ENCODE measurements at places on chromosomes 1 and 21.
A peak's percentile ranks its signal among the peaks of the same experiment; 100 is the strongest.

GRCh38 chr1:182476625-182477024 lies 26.7 kb downstream of the RGSL1 start:
- DNase-seq, result no peak

DNA sequence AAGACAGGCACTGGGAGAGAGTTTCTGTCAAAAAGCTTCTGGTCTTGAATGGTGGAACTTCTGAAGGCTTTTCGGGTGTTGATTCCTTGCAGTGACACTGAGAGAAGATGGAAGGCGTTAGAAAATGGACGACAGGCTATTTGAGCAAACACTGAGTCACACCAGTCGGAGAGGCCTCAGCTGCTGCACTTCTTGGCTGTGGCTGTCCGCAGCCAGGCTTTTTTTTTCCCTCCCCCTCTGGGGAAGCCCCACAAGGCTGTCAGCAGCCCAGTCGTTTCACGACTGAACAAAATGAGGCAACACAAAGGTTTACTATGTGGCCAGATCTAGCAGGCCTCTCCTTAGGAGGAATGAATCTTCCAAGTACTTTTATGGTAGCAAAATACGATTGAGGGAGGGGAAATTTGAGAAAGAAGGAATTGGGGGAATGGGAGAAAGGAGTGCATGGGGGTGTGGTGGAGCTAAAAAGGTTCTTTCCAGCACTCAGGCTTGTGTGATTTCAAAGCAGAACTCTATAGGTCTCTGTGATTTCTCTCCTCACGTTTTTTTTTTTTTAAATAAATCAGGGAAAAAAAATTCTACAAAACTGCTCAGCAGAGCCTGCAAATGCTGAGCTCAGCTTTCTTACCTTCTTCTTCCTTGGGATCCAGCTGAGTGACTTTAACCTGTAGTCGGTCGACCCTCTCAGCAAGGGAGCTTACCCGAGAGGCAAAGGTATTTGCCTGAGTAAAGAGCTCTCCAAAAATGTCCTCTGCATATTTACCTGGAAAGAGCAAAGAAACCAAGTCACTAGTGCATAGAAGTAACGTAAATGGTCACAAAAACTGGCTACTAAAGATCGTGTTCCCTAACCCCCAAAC lies 26.1 kb downstream of the GPR3 start:
- DNase-seq, result peak; percentile 85

GRCh38 chr1:244642526-244642925 lies 10.4 kb upstream of the DESI2 start:
- no peak for DNase-seq

DNA sequence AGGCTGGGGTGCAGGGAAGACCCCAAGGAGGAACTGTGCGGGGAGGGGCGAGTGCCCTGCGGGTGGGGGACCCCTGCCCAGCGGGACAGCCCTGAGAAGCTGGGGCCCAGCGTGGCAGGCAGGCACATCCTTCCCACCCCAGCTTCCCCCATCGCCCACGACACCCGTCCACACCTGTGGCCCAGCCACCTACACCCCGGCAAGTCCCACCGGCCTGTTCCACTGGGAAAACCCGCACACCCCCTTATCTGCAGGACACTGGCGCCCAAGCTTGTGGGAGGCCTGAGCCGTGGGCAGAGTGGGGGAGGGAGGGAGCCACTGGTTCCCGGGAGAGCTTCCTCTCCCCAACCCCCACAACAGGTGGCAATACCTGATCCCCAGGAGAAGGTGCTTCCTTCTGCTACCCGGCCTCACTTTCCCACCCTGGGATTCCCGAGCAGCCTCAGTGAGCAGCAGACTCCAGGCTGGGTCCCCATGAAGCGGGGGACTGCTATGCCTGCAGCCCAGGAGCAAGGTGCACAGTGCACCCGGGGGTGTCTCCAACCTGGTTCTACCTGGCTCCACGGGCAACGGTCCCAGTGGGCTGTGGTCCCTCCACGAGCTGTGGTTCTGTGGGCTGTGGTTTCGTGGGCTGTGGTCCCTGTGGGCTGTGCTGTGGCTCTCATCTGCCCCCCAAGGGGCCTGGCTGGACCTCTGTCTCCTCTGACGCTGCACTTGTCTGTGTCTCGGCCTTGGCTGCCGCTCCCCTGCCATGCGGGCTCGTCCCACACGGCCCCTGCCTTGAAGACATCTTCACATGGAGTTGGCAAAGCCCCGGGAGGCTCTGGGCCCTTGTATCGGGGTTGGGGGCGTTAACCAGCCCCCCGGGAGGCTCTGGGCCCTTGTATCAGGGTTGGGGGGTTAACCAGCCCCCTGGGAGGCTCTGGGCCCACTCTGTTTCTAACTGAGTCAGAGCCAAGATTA lies 37.8 kb upstream of the POFUT2 start:
- no peak for DNase-seq

- DNase-seq, result peak; percentile 6
These were observed 1677.1 kb downstream of the KCNT2 start for GRCh38 chr1:194931166-194931565.

DNA sequence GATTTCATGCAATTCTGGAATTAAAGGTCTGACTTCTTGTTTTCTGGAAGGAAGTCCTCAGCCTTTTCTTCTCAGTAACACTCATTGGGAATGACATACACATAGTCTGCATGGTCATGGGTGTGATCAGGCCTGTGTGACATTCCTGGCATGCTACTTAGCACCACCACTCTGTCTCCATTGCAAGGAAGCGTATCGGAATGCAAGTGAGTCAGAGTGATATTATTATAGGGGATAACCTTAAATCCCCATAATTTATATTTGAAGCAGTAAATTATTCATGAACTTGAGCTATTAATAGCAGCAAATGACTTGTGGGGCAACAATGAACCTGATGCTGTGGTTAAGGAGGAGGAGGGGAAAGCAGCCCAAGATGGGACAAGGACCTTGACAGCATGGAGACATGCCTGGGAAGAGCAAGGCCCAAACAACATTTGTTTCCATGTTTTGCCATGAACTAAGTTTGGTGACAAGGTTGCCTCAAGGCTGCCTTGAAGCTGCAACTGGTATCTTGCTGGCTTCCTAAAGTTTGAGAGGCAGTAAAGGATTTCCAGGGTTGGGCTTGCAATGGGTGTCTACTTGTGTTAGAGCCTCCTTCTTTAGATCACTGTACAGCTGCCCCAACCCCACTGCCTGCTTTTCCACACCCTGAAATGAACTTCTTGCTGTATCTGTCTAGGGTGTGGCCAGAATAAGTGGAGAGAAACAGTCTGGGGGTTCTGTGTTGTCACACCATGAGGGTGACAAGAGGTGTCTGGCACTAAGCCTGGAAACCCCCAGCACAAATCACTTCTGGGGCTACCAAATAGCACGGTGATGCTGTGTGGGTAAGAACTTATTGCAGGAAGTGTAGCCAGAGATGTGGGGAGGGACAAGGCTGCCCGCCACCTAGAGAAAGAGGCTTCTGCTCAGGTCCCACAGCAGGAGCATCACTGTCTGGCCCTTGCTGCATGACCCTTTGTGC lies 4.6 kb downstream of the MAB21L3 start:
- peak; percentile 43 for DNase-seq

DNA sequence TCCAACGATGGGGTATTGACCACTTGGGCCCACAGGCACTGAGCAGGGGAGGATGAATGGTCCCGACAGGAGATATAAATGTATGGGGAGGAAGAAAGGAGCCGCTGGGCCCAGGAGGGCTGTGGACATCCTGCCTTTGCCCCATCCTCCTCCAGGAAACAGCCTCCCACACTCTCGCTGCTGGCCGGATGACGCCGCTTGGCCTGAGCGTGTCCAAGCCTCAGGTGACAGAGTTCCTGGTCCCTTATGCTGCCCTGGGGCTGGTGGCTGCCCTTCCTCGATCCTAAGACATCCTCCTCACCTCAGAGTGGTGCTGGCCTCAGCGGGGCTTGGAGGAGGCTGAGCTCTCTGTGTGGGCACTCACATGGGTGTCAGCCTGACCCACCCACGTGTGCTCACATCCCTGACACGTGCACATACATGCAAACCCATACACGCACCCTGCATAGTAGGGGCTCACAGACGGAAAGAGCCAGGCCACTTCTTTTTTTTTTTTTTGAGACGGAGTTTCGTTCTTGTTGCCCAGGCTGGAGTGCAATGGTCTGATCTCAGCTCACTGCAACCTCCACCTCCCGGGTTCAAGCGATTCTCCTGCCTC lies 5.9 kb upstream of the SERINC2 start:
- DNase-seq, result no peak

GRCh38 chr1:82099170-82099569 lies 298.4 kb downstream of the ADGRL2 start:
- no peak for DNase-seq

DNA sequence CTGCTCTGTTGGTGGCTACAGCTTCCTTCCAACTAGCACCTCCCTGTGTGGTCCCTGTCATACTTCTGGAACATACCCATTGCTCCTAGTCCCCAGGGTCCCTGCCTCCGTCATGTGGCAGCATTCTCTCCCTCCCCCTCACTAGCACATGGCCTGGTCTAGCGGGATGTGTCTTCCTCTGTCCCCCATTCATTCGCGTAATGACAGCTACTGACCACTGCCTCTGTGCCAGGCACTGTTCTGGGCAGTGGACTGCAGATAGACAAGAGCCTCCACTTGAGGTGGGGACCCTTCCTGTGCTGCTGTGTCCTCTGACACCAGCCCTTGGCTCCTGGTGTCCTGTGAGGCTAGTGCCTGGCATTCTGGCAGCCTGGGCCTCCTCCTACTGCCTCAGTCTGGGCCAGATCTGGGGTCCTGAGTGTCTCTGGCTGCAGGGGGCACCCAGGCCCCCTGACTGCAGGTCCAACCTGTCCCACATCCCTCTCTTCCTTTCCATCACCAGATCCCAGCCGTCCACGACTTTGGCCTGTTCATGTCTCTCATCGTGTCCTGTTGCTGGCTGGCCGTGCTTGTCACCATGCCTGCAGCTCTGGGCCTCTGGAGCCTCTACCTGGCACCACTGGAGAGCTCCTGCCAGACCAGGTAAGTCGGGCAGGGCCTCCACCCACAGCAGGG lies 38.1 kb downstream of the DISP3 start:
- DNase-seq, result no peak

GRCh38 chr1:206467915-206468314 lies 2.4 kb upstream of the IKBKE start:
- peak; percentile 56 for DNase-seq

DNA sequence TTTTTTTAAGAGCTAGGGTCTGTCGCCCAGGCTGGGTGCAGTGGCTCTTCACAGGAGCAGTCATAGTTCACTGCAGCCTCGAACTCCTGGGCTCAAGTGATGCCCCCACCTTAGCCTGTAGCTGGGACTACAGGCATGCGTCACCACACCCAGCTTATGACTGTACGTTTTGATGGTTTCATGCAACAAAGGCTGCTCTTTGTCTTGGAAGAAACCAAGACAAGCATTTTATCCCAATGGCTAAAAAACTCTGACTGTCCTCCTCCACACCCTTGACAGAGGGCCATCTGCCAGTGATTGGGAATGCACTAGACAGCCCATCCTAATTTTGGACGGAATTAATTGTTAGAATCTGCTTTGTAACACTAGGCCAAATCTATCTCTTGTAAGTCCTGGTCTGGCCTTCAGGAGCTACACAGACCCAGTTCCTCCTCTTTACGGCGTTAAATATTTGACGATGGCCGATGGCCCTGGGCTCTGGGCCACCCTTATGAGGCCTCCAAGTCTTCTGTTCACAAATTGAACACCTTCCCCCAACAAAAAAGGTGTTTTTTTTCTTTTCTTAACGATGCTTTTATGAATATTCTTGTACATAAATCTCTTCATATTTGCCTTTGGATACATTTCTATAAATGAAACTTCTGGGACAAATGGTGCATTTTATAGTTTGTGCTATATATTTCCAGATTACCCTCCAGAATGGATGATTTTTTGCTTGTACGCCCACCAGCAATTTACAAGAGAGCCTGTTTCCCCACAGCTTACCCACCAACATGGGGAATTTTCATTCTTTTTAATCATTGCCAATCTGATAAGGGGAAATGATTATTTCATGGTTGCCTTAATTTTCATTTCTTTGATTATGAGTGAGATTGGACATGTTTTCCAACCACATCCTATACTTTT lies 104.8 kb upstream of the SLC25A33 start:
- DNase-seq, result no peak

- DNase-seq, result peak; percentile 72
These were observed 49.1 kb upstream of the APOBEC4 start for GRCh38 chr1:183702087-183702812.

GRCh38 chr1:53156783-53157182 lies 14.3 kb upstream of the SLC1A7 start:
- DNase-seq, result no peak

- DNase-seq, result no peak
These were observed 44.3 kb downstream of the CDC14A start for GRCh38 chr1:100396651-100397050.

- DNase-seq, result peak; percentile 84
These were observed 721 bp upstream of the LCE1B start for GRCh38 chr1:152811050-152811449.

- no peak for DNase-seq
These were observed 44.6 kb downstream of the MRPL39 start for GRCh38 chr21:25562660-25563059.

DNA sequence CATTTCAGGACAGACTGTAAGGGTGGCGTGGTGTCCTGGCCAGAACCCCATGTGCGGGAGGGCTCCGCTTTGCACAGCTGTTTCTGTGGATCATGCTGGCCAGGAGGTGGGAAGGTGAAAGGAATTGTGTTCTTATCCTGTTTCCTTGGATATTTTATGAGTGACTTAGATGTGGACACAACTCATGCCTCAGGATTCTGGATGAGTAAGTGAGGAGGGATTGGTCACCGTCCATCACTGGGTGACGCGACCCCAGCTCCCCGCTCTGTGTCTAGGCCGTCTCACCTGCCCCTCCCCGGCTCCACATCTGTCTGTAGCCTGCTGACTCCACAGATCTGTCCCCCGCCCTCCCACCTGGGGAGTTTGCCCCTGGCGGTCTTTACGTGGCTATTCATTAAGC lies 48.8 kb downstream of the PIK3CD start:
- peak; percentile 54 for DNase-seq

DNA sequence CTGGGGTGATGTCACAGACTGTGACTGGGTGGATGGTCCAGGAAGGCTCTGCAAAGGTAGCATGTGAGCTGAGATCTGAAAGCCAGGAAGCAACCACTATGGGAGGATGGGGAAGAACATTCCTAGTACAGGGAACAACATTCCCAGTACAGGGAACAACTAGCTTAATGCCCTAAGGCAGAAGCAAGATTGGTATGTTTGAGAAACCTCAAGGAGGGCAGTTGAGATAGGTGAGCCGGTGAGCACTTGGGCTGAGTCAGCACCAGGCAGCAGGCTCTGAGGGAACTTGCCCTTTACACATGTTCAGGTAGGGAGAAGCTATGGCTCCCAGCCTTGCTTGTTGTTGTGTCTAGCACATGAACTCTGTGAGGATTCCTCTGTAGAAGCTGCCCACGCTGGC lies 24.2 kb upstream of the CACNA1E start:
- DNase-seq, result peak; percentile 41

DNA sequence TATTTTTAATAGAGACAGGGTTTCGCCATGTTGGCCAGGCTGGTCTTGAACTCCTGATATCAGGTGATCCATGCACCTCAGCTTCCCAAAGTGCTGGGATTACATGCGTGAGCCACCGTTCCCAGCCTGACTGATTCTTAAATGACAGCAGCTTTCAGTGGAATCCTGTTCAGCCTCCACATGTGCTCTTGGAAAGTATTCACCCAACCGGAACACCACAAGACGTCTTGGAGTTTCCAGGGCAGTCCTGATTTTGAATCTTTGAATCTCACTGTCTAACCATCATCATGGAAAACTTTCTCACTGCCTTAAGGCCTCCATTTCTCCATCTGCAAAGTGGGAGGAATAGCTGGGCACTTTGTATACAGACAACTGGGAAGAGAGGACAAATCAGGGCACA lies 58.1 kb upstream of the ITPKB start:
- no peak for DNase-seq

GRCh38 chr1:234208351-234208750 lies 164.9 kb upstream of the COA6 start:
- DNase-seq, result no peak

All from MCF 10A (cell line).